ENCODE measurements at places on chromosomes 7 and 10.

DNA sequence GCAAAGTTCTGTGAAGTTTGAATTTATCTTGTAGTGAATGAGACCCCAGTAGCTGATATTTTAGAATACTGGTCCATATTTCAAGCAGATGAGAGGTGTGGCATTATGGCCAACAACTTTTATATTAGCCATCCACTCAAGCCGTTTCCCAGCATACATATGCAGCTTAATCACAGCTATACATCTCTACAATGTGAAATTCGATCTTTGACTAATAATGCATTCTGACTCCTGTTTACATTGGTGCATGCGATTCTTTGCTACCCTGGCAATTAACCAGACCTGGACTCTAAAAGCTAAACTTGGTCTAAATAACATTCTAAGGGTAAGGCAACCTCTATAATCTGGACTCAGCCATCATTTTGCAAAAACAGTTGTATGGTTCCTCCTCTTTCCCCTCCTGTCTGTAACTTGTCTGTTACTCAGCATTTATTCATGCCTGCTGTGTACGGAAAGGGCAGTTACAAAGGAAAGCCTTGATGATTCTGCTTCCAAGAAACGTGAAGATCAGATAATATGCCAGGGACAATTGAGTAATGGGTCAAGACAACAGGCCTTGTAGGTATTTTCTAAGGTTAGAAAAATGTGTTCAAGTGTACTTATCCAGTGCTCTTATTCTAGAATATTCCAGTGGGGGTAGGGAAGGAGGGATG, 50.6 kb downstream of the PNLIPRP2 start:
- DNase-seq: no peak

DNA sequence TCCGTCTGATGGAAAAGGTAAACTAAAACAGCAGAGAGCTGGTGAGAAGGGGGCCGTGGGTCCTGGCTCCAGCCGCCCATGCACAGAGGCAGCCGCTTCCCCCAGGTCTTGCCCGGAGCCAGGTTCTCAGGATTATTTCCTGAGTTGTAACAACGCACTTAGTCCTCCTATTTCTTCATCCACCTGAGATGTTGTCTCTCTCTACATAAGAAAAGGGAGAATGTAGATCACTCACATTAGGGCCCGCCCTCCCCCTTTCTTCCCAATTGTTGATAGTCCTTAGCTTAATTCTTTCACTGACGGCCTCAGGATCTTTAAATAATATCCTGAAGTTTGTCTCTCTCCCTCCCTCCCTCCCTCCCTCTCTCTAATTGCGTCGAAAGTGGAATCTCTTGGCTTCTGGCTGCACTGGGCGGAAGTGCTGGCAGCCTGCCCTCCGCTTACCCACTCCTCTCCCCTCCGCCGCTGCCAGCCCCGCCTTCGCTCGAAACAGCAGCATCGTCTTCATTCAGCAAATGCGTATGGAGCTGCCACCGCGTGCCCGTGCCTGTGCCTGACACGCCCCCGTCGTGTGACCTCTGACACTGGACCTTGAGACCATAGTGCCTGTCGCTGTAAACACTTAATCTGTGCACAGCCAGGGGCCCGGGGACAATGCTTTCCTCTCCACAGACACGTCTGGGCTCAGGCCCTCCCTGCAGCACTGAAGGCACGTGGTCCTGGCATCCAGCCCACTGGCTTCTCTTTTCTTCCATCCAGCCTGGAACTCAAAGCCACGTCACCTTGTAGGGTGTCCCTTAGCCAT, 174.5 kb upstream of the PPP2R2D start:
- no peak for DNase-seq

DNA sequence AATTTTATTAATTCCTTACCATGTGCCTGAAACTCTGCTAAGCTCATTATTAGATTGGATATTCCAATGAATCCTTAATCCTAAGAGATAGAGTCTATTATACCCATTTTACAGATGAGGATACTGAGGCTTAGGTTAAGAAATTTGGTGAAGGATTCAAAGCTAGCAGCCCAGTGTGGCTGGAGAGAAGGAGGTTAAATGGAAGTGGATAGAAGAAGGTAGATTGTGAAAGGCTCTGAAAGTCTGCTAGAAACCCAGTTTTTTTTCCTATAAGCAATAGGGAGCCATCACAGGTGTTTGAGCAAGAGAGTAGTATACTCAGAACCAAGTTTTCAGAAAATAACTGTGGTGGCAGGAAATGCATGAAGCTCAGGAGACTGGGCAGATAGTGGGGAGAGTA, 265.8 kb upstream of the NEBL start:
- DNase-seq: no peak

GRCh38 chr10:126171555-126171954, 216.7 kb downstream of the ADAM12 start:
- DNase-seq: peak; percentile 96

- DNase-seq: no peak
These were observed 114.8 kb upstream of the ADO start for GRCh38 chr10:62689712-62690111.

- no peak for DNase-seq
These were observed 284.7 kb upstream of the SHH start for GRCh38 chr7:156096771-156097538.

DNA sequence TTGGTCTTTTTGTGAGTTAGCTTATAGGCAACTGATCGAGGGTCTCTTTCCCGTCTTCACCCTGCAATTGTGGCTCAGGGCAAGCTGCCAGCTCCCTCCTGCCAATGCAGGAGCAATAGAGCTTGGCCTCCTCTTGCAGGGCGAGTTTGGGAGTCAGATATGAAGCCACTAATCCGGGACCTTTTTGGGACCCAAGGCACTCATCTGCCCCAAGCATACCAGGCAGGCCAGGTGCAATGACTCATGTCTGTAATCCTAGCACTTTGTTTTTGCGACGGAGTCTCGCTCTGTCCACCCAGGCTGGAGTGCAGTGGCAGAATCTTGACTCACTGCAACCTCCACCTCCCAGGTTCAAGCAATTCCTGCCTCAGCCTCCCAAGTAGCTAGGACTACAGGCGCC, 21.1 kb downstream of the LIMK1 start:
- DNase-seq: no peak

DNA sequence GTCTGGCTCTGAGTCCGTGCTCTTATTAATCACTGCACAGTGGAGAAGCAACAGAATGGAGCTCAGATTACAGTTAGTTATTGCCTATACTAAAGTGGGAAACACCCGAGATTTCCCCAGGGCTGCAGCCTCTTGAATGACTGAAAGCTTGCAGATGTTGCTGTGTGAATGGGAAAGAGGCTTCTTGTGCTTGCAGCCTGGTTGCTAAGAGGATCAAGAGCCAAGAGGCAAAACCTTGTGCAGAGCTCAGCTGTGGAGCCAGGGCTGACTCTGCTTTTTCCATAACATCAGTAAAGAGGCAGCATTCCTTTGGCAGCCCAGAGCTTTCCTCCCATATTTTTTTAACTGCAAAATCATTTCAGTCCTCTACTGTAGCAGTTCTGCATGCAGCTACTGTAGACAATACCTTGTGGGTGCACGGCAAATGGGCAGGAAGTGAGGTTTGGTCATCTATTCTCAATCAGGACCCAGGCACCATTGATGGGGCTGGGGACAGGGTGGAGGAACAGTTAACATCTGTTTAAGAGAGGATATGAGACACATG, 86.5 kb downstream of the RALA start:
- no peak for DNase-seq

GRCh38 chr7:150755473-150756099, 18.4 kb downstream of the GIMAP5 start:
- no peak for DNase-seq

All from AG04449 (cell line).